ENCODE measurements at places on chromosomes 1 and 21.

DNA sequence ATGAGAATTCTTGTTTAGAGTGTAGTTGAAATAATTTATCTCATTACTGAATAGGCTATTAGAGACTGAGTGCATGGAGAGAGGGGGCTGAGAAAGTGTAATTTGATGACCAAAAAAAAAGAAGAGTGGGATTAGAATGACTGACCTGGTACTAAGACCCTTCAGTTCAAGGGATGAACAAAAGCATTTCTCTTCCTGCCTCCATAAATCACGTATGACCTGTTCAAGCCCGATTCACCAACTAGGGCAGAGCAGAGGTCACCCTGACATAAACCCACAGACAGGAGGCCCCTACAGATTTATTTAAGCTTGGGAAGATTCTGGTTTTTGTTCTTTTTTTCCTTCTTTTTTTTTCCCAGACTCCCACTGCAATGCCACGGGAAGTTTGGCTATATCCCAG lies 123.7 kb upstream of the COP1 start:
- DNase-seq, result no peak
- no peak overlapping the region for H3K27ac ChIP-seq
- no peak overlapping the region for H3K4me3 ChIP-seq

DNA sequence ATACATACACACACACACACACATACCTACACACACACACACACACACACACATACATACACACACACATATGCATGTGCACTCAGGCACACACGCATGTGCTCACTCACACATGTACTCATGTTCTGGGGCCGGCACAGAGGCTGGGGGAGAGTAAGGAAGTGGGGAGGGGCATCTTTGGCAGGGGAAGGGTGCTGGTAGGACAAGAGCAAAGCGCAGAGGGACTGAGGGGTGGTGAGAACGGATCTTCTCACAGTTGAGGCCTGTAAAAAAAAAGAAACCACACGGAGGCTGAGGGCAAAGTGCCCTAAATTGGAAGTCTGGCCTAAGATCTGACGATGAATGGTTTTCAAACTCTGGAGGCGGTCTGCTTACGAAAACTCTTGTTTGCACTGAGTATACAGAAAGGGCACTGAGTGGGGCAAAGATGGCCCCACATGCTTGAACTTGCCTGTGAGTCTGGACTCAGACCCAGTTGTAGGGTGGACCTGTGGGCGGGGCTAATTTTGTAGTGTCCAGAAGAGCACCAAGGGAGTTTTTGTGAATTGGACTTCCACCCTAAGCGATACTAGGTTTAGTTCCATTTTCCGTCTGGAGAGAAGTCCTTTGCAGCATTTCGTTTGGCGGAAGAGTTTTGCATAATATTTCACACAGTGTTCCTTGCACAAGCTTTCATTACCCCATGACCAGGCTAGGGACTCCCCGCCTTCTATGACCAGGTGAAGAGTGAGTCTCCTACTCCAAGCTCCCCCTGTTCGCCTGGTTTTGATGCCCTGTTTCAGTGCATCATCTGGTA lies 79.3 kb upstream of the LYST start:
- no peak for DNase-seq
- no peaks in the 10 kb centered on the region for H3K36me3 ChIP-seq
- H3K4me1 ChIP-seq, result peaks cover 19% of the 10 kb centered on the region
- H3K4me3 ChIP-seq, result no peak overlapping the region

DNA sequence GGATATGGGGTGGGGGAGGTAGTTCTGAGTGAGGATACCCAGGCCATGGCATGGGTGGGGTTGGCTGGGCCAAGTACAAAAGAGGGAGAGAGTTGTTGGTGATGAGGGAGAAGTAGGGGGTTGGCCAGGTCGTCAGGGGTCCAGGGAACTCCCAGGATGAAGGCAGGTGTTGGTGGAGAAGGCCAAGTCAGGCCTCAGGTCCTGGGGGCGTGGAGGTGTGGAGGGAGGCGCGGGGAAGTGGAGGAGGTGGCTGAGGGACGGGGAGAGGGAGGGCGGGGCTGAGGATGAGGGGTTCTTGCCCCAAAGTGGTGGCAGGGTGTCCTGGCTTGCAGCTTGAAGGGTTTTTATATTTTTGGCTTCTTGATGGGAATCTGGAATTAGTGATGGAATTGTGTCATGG lies 61.1 kb downstream of the FOXO6 start:
- H3K36me3 ChIP-seq, result no peaks in the 10 kb centered on the region
- H3K27ac ChIP-seq, result no peak overlapping the region

DNA sequence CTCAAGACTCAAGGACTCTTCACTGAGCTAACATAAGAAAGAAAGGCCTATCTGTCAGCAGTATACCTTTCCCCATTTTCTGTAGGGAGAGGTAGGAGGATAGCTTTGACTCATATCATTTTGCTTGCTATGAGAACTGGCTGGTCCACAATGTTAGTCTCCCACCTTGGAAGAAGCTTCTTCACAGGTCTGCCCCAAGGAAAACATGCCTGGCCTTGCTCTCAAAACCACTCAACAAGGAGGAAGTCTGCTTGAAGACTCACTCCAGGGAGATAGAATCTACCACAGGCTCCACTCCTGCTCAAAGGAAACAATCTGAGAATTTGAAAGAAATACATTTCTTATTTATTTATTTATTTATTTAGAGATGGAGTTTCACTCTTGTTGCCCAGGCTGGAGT lies 29.5 kb upstream of the LAMC1 start:
- DNase-seq, result no peak
- H3K27ac ChIP-seq, result no peak overlapping the region
- H3K4me1 ChIP-seq, result no peaks in the 10 kb centered on the region
- H3K27me3 ChIP-seq, result peaks cover 46% of the 10 kb centered on the region

DNA sequence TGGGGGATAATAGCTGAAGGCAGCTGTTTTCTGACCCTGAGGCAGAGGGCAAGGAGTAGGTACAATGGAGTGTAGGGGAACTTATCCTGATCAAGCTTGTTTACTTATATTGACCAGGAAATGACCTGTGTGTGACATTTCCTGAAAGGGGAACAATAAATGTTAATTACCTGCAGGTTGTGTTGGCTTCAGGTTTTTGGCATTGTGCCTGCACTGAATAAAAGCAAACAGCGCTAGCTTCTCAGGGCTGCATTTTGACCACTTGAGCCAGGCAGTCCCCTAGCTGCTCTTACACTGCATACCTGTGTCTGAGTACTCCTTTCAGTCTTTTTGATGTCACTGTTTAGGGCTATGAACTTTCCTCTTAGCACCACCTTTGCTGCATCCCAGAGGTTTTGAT lies 40.6 kb downstream of the DRAM2 start:
- H3K27me3 ChIP-seq, result no peaks in the 10 kb centered on the region
- peaks cover 4% of the 10 kb centered on the region for H3K36me3 ChIP-seq
- no peaks in the 10 kb centered on the region for H3K4me1 ChIP-seq
- no peak overlapping the region for H3K27ac ChIP-seq
- DNase-seq, result no peak

DNA sequence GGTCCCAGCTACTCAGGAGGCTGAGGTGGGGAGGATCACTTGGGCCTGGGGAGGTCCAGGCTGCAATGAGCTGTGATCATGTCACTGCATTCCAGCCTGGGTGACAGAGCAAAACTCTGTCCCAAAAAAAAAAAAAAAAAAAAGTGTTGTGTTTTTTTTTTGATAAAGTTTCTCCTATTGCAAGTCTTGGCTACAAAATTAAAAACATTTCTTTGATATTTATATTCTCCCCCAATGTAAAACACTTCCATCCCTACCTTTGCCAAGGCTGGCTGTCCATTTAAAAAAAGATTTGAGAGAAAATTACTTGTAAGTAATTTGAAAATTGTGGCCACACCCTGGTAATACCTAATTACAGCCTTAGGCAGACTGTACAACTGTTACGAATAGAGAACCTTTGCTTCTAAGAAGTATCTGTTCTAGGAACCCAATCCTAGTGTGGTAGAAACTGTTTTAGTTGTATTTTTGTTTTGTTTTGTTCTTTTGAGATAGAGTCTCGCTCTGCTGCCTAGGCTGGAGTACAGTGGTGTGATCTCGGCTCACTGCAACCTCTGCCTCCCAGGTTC lies 11.2 kb downstream of the ZNF436 start:
- DNase-seq, result no peak
- no peak overlapping the region for H3K4me3 ChIP-seq
- H3K27ac ChIP-seq, result no peak overlapping the region
- H3K36me3 ChIP-seq, result peaks cover 63% of the 10 kb centered on the region
- peaks cover 5% of the 10 kb centered on the region for H3K4me1 ChIP-seq
- H3K27me3 ChIP-seq, result no peaks in the 10 kb centered on the region

- H3K4me1 ChIP-seq, result no peaks in the 10 kb centered on the region
- no peaks in the 10 kb centered on the region for H3K36me3 ChIP-seq
- H3K27ac ChIP-seq, result no peak overlapping the region
- no peak overlapping the region for H3K4me3 ChIP-seq
- no peak for DNase-seq
Measured at GRCh38 chr1:216154063-216154462, 269.2 kb downstream of the USH2A start.

DNA sequence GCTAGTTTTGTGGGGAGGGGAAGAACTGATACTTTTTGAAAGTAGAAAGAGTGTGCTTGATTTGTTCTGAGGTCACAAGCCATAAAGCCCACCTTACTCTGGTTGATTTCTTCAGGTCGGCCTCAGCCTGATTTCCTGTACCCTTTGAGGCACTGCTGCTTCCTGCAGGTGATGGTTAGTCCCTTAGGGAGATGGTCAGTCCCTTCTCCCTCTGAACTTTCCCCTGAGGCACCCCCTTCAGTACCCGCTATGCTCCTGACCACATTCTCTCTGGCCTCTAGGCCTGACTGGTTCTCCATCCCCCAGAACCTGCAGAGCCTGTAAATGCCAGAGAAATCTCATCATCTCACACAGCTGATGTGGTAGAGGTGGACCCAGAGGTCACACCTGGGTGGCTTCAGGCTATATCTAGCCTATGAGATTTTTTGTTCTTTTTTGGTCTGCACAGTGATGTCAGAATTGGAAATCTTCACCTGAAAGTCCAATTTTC lies 15.0 kb upstream of the ID3 start:
- peaks cover 55% of the 10 kb centered on the region for H3K4me1 ChIP-seq
- no peaks in the 10 kb centered on the region for H3K27me3 ChIP-seq
- peak overlapping the region; percentile 40 for H3K27ac ChIP-seq
- H3K36me3 ChIP-seq, result peaks cover 3% of the 10 kb centered on the region
- DNase-seq, result no peak

- DNase-seq, result no peak
- H3K27me3 ChIP-seq, result peaks cover 16% of the 10 kb centered on the region
- H3K36me3 ChIP-seq, result peaks cover 4% of the 10 kb centered on the region
- H3K27ac ChIP-seq, result no peak overlapping the region
- peaks cover 26% of the 10 kb centered on the region for H3K4me1 ChIP-seq
Measured at GRCh38 chr1:146032631-146033219, 11.2 kb upstream of the HJV start.

- no peaks in the 10 kb centered on the region for H3K36me3 ChIP-seq
- no peak for DNase-seq
- no peaks in the 10 kb centered on the region for H3K27me3 ChIP-seq
- H3K4me1 ChIP-seq, result peaks cover 12% of the 10 kb centered on the region
- no peak overlapping the region for H3K27ac ChIP-seq
Measured at GRCh38 chr1:229696385-229696784, 70.3 kb downstream of the URB2 start.

GRCh38 chr1:67963263-67963662 lies 87.2 kb downstream of the DIRAS3 start:
- no peaks in the 10 kb centered on the region for H3K27me3 ChIP-seq
- H3K4me1 ChIP-seq, result no peaks in the 10 kb centered on the region
- no peak for DNase-seq
- H3K4me3 ChIP-seq, result no peak overlapping the region

DNA sequence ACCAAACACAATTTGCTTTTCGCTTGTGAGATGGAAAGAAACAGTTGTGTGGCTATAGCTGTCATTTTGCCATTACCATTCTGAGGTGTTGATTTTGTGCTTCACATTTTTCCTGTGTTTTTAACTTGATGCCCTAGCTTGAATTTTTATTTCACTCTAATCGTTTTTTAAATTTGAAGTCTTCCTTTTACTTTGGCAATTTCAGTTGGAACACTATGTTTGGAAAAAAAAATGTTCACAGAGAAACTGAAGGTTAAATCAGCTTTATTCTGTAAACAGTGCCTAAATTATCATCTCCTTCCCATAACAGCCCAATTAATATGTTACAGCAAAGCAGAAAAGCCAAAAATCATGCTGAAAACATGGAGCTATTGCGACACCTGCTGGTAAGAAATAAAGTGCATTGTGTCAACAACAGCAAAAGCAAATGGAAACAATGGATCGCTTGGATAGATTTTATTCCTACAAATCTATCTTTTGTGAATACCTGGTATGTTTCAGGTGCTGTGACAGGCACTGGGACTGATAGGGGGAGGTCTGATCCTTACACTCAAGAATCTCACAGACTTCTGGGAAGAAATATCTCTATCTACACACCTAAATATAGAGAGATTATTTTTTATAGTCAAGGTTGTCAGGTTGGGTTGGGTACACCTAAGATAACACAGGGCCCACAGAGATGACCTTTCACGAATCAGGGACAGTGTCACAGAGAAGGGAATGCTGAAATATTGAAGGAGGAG lies 16.2 kb upstream of the ERICH3 start:
- no peaks in the 10 kb centered on the region for H3K36me3 ChIP-seq
- no peak overlapping the region for H3K4me3 ChIP-seq
- peaks cover 3% of the 10 kb centered on the region for H3K27me3 ChIP-seq
- peak; percentile 23 for DNase-seq
- no peaks in the 10 kb centered on the region for H3K4me1 ChIP-seq

DNA sequence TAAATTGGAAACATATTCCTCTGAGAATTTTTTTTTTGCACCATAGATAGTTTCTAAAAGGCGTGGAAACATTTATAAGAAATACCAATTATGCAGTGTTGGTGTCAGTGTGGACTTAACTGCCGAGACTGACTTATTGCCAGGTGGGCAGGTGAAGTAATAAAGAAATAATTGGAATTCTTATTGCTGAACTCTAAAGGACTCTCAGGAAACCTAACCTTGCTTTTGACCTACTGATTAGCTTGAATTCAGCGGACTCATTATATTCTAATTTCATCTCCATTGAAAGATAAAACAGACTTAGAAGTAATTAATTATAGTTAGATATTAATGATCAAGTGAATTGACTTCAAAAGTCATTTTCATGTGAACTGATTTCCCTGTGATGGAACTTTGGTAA lies 26.3 kb downstream of the KCNK1 start:
- H3K27ac ChIP-seq, result no peak overlapping the region
- peaks cover 4% of the 10 kb centered on the region for H3K27me3 ChIP-seq
- peaks cover 2% of the 10 kb centered on the region for H3K36me3 ChIP-seq
- no peaks in the 10 kb centered on the region for H3K4me1 ChIP-seq
- DNase-seq, result no peak
